ENCODE measurements at places on chromosomes 2 and 18.

DNA sequence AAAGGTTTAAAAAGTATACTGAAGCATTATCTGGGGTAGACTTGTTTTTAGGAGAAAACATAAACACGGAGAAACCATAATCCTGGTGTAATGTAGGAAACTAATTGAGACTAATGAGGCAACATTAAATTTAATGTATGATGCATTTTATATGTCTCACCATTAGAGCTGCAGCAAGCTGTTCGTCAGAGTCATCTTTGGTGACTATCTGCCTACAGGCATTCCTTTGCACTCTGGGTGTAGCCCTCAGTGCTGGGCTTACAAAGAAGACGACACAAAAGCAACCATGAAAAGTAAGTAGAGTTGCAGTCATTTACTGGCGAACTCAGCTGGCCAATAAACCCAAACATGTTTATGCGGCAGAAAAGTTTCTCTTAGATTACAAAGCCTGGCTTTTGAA lies 415.3 kb upstream of the ZEB2 start:
- no peak for DNase-seq

DNA sequence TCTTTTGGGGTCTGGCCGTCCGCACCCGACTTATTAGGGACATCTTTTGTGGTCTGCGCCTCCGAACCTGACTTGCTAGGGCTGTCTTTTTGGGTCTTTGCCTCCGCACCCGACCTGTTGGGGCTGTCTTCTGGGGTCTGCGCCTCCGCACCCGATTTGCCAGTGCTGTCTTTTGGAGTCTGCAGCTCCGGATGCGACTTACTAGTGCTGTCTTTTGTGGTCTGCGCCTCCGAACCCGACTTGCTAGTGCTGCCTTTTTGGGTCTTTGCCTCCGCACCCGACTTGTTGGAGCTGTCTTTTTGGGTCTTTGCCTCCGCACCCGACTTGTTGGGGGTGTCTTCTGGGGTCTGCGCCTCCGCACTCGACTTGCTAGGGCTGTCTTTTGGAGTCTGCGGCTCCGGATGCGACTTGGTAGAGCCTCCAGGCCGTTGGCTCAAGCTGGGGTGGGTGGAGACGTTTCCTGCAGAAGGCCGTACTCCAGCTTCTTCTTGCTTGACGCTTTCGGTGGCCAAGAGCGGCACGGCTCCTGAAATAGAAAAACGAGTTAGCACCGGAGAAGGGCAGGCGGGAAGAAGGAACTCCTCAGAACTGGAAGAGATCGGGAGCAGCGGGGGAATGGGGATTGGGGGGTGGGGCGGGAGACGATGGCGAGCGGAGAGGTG lies 498 bp downstream of the TGOLN2 start:
- peak; percentile 46 for DNase-seq

DNA sequence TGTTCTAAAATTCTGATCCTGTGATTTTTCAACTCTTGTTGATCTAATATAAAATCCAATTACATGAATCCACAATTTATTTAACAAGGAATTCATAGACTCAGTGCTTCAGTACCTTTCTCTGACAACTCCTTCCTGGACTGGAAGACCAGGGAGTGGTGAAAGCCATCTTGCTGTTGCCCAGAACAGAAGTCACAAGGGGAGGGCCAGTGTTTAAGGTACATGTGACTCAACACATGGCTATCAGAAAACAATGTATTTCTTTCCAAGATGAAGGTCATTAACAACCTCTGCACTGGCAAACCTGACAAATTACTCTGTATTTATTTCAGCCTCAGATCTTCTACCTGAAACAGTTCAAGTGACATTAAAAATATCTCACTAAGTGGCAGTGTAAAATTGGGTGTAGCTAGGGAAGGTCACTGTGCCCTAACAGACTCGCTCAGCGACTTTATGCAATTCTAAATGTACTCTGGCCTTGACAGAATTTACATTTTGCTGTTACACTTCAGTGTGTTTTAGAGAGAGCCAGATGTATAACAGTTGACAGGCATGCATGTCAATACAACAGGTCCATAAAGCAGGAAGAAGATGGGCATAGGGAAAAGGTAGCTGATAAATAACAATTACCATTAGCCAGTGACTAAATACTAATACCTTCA lies 75.4 kb downstream of the NCKAP5 start:
- DNase-seq = no peak

GRCh38 chr2:96668771-96669170 lies 26.2 kb downstream of the FER1L5 start:
- no peak for DNase-seq

- no peak for DNase-seq
Measured at GRCh38 chr2:118577202-118577601, 270.2 kb downstream of the EN1 start.

- no peak for DNase-seq
Measured at GRCh38 chr2:168560817-168561499, 104.9 kb downstream of the CERS6 start.

- DNase-seq = no peak
Measured at GRCh38 chr2:3305431-3305830, 72.2 kb downstream of the EIPR1 start.

DNA sequence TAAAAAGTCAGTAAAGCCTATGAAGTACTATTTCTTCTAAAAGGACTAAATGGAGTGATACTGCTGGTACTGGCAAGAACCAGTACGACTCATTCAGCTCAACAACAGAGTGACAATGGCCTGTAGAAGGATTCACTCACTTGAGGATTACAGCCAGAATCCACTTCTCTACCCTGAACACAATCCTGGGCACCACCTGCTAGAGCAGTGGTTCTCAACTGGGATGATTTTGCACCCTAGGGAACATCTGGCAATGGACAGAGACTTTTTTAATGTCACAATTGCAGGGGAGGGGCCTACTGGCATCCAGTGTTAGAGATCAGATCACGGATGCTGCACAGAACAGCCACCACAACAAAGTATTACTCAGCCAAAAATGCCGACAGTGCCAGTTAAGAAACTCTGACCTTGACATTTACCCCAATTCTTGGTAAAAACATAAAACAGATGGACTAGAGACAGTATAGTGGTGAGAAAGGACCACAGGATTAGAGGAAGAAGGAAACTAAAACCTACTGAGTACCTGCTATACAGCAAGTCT lies 5.0 kb downstream of the SPIRE1 start:
- peak; percentile 11 for DNase-seq

DNA sequence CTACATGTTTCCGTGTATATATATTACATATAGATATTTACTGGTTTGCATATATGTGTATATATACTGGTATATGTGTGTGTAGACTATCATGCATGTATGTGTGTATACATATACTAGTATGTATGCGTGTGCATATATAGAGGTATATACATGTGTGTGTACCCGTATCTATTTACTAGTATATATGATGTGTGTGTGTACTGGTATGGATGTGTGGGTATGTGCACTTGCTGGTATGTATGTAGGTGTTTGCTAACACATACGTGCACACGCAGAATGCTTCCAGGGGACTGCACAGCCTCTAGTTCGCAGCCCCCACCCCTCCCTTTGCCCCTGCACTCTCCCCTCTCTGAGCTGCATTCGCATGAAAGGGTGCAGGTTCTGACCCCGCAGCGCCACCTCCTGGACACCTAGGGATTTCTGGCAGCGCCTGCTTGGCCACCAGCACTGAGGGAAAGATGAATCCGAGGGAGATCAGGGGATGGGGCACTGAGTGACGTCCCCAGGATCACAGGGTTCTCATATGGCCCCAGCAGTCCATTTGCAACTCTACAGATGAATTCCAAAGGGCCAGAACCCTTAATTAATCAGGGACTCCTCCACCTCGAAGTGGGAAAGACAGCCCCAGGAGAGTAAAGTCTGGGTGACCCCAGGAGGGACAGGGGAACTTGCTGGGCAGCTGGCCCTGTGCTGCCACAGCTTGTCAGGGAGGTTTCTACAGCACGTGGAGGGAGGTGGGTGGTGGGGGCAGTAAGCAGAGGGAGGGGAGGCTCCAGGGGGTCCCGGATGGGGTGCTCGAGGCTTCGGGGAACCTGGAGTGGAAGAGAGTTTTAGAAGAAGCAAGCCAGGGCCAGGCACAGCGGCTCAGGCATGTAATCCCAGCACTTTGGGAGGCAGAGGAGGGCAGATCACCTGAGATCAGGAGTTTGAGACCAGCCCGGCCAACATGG lies 66.8 kb upstream of the ASAP2 start:
- peak; percentile 31 for DNase-seq

GRCh38 chr2:220281771-220282170 lies 654.3 kb downstream of the SLC4A3 start:
- no peak for DNase-seq

GRCh38 chr2:181371782-181372645 lies 85.2 kb upstream of the ITGA4 start:
- no peak for DNase-seq

- no peak for DNase-seq
Measured at GRCh38 chr2:205637779-205638503, 44.4 kb upstream of the NRP2 start.

DNA sequence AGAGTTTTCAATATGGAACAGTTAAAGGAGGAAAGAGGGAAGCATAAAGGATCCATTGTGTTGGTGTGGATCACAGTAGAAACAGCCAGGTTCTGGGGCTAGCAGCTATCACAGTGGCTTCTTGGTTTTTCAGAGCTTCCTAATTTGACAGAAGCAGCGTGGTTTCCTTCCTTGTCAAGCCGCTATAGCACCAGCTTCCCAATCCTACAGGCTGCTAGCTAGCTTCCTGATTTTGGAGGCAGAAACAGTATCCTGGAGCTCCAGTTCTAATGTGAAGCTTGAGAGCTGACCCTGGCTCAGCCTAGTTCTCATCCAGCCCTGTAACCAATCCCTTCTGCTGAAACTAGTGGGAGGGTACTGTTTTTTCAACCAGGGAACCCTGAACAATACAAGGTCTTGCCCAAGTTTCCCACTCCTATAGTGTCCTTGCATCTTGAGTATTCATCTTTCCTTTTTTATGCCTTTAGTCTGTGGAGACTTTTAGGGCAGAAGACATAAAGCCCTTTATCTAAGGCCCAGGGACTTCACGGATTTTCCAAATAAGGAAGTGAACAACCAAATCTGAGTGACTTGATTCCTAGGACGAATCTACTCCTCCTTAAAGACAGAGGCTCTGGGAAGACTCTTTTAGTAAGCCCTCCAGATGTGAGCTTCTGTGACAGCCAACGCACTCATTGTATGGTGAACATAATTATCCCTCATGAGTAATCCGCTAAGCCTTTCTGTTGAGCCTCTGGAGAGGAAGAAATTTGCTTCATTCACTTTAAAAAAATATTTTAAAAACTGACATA lies 33.8 kb downstream of the CCDC93 start:
- peak; percentile 72 for DNase-seq

DNA sequence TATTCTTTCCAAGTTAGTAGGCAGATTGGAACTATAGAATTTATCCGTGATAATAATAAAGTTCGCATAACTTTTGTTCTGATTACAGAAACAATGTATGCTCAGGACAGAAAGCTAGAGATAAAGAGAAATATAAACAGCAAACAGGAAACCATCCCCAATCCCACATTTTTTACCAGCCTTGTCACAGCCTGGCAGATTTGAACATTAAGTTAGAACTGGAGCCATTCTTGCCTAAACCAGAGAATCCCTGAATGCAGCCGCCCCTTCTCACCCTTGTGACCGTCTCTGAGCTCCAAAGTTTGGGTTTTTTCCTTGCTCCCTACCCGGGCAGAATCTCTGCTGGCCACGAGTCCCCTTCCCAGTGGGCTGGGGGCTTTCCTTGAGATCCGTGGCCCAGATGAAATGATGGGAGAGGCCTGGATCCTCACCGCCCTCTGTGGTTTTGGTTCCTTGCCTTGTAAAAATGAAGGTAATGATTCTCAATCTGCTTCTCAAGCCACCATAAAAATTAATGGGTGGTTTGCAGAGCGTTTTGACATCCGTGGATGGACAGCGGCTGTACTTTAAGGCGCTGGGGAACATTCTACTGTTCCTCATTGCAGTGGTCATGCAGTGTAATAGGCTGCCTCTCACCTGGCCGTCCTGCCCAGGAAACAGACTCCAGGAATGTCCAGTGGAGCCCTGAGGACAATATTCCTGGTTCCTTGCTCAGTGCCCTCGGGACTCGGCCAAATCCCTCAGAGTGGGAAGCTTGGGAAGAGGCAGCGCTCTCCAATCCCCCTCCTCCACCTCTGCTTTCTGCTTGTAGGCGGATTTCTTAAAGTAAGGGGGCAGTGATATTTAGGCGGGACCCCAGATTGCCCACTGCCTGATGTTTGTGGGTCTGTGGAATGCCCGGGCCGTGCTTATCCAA lies 1.6 kb downstream of the SH3BP4 start:
- no peak for DNase-seq

GRCh38 chr2:226796840-226797288 lies 2.8 kb downstream of the IRS1 start:
- no peak for DNase-seq

DNA sequence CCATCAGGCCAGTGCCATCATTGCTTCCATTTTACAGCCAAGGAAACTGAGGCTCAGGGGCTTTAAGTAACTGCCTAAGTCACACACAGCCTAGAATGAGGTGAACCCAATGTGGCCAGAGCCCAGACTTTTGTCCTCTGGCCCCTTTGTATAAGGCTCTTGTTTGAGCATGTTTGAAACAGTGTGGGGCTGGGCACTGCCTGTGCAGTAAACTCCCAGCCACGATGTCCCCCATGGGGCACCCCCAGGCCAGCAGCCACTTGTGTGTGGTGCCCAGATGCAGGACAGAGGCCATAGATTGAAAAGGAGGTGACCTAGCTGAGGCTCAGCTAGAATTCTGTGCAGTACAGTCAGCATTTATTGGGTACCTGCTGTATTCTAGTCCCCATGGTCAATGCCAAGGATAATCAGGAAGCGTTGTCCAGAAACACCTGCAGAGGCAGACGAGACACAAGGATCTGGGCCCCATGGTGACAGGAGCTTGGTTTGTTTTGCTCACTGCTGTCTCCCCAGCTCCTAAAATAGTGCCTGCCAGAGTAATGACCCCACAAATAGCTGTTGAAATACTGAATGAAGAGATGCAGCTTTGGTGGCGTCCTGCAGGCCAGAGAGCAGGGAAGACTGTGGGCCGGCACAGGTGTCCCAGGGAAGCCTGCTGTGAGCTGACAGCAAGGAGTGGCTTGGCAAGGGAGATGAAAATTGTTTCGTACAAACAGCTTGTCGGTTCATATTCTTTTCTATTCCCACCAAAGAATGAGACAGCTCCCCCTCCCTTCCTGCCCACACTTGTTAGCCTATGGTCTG lies 160.7 kb downstream of the LDLRAD4 start:
- DNase-seq = no peak

GRCh38 chr2:174599310-174599921 lies 1.8 kb upstream of the WIPF1 start:
- no peak for DNase-seq

DNA sequence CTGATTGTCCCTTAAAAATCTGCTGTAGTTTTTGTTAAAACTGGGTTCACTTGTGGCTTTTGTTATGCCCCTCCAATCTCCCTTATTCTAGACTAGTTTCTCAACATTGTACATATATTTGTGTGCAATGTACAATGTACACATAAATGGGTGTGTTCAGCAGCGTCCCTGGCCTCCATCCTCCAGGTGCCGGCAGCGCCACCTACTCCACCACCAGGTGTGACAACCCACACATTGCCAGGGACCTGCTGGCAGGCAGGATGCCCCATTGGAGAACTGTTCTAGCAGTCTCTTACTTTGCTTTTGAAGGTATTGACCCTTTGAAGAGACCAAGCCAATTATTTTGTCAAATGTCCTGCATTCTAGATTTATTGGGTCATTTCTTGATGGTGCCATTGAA lies 75.4 kb downstream of the SH3RF3 start:
- DNase-seq = no peak
